Dermis lymphatic vessel endothelial cell (primary cell): ENCODE measurements at places on chromosomes 2 and 18. TPM values are rescaled to one million over a fixed set of nuclear protein-coding genes. Genes with fewer than 3 reads are reported as not detected.

Gene TFPI
- 1,499 and 2,580 TPM in 2 replicates for total RNA-seq

Gene VWC2L
- total RNA-seq = not detected in 2 replicates

Gene CKAP2L
- 0.76 and 1.0 TPM in 2 replicates for total RNA-seq

Gene QPCT
- total RNA-seq = 0.26 and 0.43 TPM in 2 replicates

Gene GPR75
- total RNA-seq = 0.76 and 1.1 TPM in 2 replicates

Gene DSC2
- 0.09 and 0.11 TPM in 2 replicates for total RNA-seq

Gene RNASEH1
- total RNA-seq = 26.0 and 27.5 TPM in 2 replicates

Gene TPO
- not detected in 2 replicates for total RNA-seq

Gene TACR1
- not detected in 2 replicates for total RNA-seq

Gene SLC8A1
- 0.69 and 1.5 TPM in 2 replicates for total RNA-seq

Gene SLC30A3
- total RNA-seq = 6.3 and 21.2 TPM in 2 replicates

Gene ATP6V1C2
- under 0.01 TPM in 2 replicates for total RNA-seq

Gene NT5C1B
- not detected in 2 replicates for total RNA-seq

Gene HOXD10
- 8.2 and 32.9 TPM in 2 replicates for total RNA-seq

Gene ZNF396
- 0.95 and 0.98 TPM in 2 replicates for total RNA-seq

Gene IL36A
- not detected in 2 replicates for total RNA-seq

Gene PROKR1
- not detected in 2 replicates for total RNA-seq
